GF-D8 (cell line): ENCODE measurements at places on chromosomes 2 and 18.

- no peak for DNase-seq
Observed at GRCh38 chr18:76442413-76443171, 52.5 kb downstream of the ZNF516 start.

DNA sequence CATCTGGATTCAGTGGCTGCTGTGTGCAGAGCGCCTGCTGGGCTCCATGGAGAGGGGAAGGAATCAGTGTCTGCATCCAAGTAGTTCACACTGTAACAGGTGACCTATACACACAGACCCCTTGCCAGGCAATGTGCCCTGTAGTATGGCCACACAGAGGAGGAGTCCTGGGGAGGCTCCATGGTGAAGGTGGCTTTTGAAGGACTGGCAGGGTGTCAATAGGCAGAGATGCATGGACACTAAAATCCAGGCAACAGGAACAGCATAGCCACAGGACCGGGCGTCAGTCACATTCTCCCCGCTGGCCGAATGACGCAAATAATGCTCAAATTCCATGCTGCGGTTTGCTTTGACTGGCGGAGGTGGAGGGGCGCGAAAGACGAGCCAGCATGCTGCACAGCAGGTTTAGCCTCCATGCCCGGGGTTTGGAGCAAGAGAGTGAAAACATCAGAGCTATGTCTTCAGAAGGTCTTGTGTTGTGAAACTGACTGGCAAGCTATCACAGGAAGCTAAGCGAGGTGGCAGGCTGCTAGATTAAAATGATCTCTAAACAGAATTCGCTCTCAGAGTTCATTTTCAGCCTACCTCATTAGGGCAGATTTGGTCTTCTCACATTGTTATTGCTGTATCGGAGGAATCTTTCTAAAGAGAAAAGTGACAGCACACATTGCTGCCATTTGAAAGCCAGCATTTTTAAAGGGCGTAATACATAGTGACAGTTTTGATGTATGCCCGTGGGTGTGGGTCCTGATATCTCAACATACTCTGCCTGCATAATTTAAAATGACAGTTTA lies 1.2 kb upstream of the CHMP1B start:
- peak; percentile 59 for DNase-seq

GRCh38 chr2:235381261-235381912 lies 112.5 kb upstream of the AGAP1 start:
- DNase-seq: no peak

- no peak for DNase-seq
Observed at GRCh38 chr18:58635891-58636290, 7.0 kb upstream of the ALPK2 start.

DNA sequence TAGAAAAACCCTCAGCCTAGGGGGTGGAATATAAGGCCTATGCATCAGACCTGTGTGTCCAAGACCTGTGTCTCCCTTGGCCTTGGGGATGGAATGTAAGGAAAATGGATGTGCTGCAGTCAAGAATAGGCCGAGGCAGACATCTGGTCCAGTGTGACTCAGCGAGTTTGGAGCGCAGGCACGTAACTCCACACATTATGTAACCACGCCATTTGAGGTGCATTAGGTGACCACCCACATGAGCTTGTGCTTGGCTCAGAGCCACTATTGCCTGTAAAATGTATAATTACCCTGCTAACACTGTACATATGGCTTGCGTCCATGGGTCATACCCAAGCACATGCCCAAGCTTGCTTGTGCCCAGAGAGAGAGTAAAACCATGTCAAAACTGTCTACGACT lies 580.9 kb upstream of the HNMT start:
- no peak for DNase-seq

DNA sequence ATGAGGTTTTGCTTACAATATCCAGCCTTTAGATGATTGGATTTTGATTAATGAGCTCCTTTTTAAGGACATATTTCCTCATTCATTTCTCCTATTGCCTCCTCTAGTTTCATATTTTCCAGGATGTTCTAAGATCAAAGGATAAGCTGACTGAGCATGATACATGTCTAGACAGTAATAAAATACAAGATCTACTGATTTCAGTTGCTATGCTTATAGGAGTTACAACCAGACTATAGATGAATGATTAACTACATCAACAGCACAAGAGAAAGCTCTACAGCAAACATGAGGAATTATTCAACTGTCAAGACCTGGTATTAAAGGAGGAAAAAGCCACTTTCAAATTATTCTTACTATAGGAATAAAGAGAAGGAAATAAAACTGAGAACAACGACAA lies 85.0 kb upstream of the LINC00305 start:
- no peak for DNase-seq

DNA sequence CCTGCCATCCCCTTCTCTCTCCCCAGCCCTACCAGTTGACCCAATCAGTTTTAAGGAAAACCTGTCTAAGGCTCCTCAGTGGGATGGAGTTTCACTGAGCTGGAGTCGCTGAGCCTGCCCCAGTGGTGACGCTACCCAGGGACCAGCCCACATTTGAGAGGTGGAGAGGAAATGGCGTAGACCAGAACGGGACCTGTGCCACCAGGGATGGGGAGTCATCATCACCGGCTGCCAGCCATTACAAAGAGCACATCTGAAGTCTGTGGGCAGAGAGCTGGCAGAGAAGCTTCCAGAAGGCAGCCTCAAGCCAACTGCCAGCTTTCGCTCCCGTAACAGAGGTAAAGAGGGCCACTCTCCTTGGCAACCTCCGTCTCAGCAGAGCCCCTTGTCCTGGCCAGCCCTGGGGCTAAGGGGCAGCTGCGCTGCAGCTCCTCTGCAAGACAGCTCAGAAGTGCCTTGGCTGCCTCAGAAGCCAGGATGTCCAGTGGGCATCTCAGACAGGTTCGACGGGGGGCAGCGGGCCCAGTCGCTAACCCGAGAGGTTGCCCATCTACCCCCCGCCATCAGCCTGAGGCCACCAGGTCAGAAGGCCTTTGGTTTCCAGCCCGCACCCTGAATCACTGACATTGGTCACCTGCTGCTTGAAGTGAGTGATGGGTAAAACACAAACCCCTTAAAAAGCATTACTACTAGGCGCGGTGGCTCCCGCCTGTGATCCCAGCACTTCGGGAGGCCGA lies 15.4 kb downstream of the SDC1 start:
- no peak for DNase-seq

- DNase-seq: no peak
Observed at GRCh38 chr18:69567813-69568488, 167.3 kb downstream of the DOK6 start.

- DNase-seq: no peak
Observed at GRCh38 chr2:159744363-159744762, 32.1 kb downstream of the MARCHF7 start.

GRCh38 chr2:38149531-38149930 lies 73.6 kb upstream of the CYP1B1 start:
- no peak for DNase-seq

GRCh38 chr18:42936289-42936688 lies 179.2 kb downstream of the RIT2 start:
- DNase-seq: no peak

GRCh38 chr2:96533292-96534073 lies 3.1 kb upstream of the ARID5A start:
- DNase-seq: no peak

DNA sequence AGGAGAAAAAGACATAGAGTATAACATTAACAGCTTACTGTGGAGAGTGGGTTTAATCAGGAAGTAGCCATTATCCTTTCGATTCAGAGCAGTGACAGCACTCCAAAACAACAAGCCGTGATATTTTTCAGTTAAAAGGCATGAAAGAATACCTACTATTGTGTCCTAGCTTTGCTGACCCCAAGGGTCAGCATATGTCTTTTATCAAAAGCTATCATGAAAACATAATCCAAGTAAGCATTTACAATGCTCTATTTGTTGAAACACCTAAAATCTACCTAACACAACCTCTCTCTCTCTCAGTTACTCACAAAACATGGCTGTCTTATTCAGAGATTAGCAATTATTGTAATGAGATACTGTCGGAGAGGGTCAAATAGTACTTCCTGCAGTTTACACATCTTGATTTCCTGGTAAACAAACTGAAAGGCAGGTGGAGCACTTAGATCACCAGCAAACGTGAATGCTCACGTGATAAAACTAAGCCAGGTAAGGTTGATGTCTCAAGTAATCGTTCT lies 100.0 kb downstream of the BAZ2B start:
- DNase-seq: peak; percentile 51

DNA sequence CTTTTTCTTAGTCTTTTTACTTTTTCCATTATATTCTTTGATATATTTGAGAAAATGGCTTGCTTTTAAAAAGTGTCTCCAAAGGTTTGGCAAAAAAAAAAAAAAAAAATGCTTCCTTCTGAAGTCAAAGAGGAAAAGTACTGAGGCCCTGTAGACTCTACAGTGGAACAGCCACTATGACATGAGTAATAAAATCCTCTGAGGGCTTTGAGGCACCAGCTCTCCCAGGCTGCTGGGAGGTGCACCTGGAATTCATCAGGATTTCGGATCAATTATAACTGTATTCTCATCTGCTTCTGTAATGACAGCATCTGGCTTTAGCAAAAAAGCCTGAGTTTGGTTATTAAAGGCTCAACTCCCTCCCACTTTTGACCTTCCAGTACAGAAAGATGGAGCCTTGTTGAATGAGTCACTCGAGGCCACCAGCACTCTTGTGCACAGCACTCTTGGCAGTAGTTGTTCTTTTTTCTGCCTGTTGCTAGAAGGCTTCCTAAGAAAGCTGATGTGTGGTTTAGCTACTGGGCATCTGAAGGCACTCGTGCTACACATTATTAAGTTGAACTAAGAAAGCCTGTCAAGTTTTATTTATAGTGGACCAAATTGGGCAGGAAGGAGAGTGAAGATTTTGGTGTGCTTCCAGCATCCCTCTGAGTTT lies 131.3 kb downstream of the PRPF40A start:
- DNase-seq: no peak

- no peak for DNase-seq
Observed at GRCh38 chr2:83578405-83578804, 880.7 kb downstream of the SUCLG1 start.

DNA sequence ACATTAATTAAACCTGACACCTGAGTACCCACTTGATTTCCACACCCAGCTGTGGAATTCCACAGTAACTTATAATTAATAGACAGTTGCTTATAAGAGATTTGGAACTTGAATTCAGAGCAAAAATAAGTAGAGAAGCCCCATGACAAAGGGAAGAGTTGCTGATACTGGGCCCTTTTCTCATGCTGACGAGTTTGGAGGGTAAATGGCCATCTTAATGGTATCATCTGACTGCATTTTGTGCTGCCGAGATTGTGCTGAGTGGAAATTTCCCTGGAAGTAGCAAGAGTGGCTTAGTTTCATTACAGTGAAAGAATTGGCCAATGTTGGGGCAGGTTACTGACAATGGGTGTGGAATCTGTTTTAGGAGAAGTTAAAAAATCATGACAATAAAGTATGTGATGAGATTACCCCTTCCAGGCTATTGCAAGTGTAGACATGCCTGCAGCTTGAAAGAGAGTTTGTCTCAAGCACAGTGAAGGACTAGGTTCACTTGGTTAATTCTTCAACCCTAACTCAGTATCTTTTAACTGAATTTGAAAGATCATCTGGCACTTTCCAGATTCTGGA lies 49.9 kb downstream of the VSNL1 start:
- no peak for DNase-seq

DNA sequence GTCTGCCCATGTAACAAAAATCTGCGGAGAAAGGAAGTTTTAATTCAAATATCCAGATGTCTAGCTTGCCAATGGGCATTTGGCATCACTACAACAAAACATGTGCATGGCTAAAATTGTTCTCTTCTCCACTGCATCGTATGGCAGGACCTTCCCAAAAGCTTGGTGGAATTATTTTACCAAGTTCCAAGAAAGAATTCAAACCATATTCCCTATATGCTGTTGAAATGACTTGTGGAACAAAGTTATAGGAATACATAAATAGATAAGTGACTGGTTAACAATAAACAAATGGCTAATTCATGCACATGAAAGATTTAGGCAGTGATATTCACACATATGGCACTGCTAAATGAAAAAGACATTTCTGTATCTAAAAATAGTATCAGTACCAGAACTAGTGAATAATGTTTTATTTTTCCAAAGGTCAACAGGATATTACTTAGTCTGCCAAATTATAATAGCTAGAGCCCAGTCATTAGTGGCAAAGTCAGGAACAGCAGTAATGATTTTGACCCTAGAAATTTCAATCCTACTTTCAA lies 425.4 kb upstream of the VRK2 start:
- no peak for DNase-seq

GRCh38 chr2:44836916-44837315 lies 104.6 kb upstream of the SIX3 start:
- DNase-seq: no peak

DNA sequence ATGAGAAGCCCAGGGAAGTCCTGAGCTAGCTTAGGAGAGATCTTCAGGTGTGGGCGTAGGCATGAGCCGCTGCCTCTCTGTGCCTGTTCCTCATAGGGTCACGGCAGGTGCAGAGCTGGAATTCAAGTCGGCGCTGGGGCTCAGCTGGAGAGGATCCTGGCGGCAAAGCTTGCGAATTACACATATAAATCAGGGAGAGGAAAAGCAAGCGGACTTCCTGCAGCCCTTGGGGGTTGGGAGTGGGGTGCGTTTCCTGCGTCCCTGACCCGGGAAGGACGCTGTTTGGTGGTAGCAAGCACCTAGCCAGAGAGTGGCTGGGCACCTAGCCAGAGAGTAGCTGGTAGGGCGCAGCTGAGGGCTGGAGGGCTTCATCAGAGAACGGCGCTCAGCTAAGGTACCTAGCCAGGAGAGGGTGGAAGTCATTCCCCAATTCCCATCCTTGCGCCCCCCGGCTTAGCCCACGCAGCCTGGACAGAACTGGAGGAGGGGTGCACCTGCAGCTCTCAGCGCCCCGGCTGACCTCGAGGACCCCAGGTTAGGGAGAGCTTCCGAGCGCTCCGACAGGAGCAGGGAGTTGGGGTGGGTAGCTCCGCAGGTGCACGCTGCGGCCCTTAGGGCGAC lies 459 bp upstream of the EFR3B start:
- no peak for DNase-seq

DNA sequence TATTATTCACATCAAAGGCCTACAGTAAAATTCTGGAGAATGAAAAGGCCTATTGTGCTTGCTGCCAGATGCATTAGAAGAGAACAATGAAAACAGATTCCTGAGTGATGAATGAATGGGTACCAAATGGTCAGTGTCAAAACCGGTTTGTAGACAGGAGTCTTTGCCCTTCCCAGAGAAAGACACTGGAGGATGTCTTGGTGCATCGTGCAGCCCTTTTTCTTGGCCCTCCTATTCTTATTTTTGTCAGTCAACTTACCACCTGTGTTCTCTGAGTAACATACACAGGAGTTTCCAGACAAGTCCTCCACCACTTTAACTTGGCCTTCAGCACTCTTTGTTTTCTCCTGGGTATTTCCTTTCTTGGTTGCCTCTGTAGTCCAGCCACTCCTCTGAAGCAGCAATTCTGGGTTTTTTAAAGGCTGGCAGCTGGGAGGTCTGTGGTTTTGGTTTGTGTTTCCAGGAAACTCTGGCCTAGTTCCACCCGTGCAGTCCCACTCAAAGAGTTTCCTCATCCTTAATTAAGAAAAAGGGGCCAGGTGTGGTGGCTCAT lies 29.4 kb downstream of the PSTPIP2 start:
- DNase-seq: peak; percentile 99

GRCh38 chr18:76765649-76766048 lies 56.7 kb upstream of the ZNF236 start:
- DNase-seq: no peak

GRCh38 chr2:26644188-26644835 lies 3.1 kb upstream of the CIB4 start:
- no peak for DNase-seq

GRCh38 chr2:83866211-83866610 lies 592.9 kb downstream of the SUCLG1 start:
- no peak for DNase-seq

- no peak for DNase-seq
Observed at GRCh38 chr2:132814651-132815050, 144.6 kb upstream of the LYPD1 start.

GRCh38 chr2:240786871-240787311 lies 33.1 kb downstream of the KIF1A start:
- DNase-seq: no peak

- DNase-seq: no peak
Observed at GRCh38 chr2:55879976-55880375, 43.6 kb downstream of the EFEMP1 start.
